ENCODE measurements at places on chromosomes 3 and 15.

- no peaks in the 10 kb centered on the region for H3K4me1 ChIP-seq
- H3K27me3 ChIP-seq = peaks cover 8% of the 10 kb centered on the region
- H3K27ac ChIP-seq = no peak overlapping the region
- DNase-seq = no peak
Measured at GRCh38 chr3:120286465-120286864, 1.4 kb upstream of the GPR156 start.

- no peak overlapping the region for H3K27ac ChIP-seq
- no peaks in the 10 kb centered on the region for H3K27me3 ChIP-seq
- H3K4me3 ChIP-seq = no peak overlapping the region
- H3K4me1 ChIP-seq = peaks cover 11% of the 10 kb centered on the region
- DNase-seq = no peak
Measured at GRCh38 chr15:55247766-55248427, 41.7 kb downstream of the RAB27A start.

GRCh38 chr3:132570016-132570415 is 27.1 kb upstream of the ACKR4 start:
- DNase-seq = no peak
- no peak overlapping the region for H3K4me3 ChIP-seq
- no peaks in the 10 kb centered on the region for H3K36me3 ChIP-seq
- H3K27me3 ChIP-seq = no peaks in the 10 kb centered on the region

GRCh38 chr3:149151843-149152242 is 22.4 kb downstream of the HPS3 start:
- no peaks in the 10 kb centered on the region for H3K27me3 ChIP-seq
- H3K4me3 ChIP-seq = no peak overlapping the region
- H3K27ac ChIP-seq = no peak overlapping the region
- H3K36me3 ChIP-seq = peaks cover 26% of the 10 kb centered on the region
- no peaks in the 10 kb centered on the region for H3K4me1 ChIP-seq

DNA sequence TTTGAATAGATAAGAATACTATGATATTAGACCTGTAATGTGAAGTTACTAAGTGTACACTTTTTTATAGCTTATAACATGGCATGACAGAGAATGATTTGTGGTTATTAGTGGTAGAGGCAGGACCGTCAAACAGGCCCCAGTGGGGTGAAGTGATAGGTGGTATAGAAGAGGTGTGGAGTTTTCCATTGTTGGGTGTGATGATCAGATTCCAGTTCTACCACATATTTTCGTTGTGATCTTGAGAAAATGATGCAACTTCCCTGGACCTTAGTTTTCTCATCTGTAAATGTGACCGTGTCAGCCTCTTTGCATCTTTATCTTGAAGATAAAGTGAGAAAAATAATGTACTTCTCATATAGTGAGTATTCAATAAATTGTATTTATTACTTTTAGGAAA is 30.3 kb upstream of the UTS2B start:
- no peaks in the 10 kb centered on the region for H3K36me3 ChIP-seq
- H3K4me3 ChIP-seq = no peak overlapping the region
- no peaks in the 10 kb centered on the region for H3K4me1 ChIP-seq
- no peak for DNase-seq
- no peak overlapping the region for H3K27ac ChIP-seq

- H3K4me1 ChIP-seq = peaks cover 47% of the 10 kb centered on the region
- H3K27me3 ChIP-seq = no peaks in the 10 kb centered on the region
- H3K36me3 ChIP-seq = no peaks in the 10 kb centered on the region
- peak; percentile 67 for DNase-seq
- H3K4me3 ChIP-seq = peak overlapping the region; percentile 75
Measured at GRCh38 chr3:71064956-71065763, 518.4 kb downstream of the FOXP1 start.

GRCh38 chr3:24363242-24363641 is 131.4 kb downstream of the THRB start:
- no peak overlapping the region for H3K27ac ChIP-seq
- H3K4me3 ChIP-seq = no peak overlapping the region
- DNase-seq = no peak
- H3K36me3 ChIP-seq = no peaks in the 10 kb centered on the region
- no peaks in the 10 kb centered on the region for H3K4me1 ChIP-seq

GRCh38 chr15:69854521-69855181 is 243.1 kb downstream of the TLE3 start:
- H3K4me1 ChIP-seq = peaks cover 10% of the 10 kb centered on the region
- no peak for DNase-seq
- no peak overlapping the region for H3K27ac ChIP-seq
- no peaks in the 10 kb centered on the region for H3K27me3 ChIP-seq

- peaks cover 18% of the 10 kb centered on the region for H3K4me1 ChIP-seq
- no peaks in the 10 kb centered on the region for H3K36me3 ChIP-seq
- peak overlapping the region; percentile 100 for H3K4me3 ChIP-seq
- peak overlapping the region; percentile 100 for H3K27ac ChIP-seq
- DNase-seq = peak; percentile 37
- H3K27me3 ChIP-seq = no peaks in the 10 kb centered on the region
Measured at GRCh38 chr15:78873793-78874765, 1.4 kb downstream of the MORF4L1 start.

DNA sequence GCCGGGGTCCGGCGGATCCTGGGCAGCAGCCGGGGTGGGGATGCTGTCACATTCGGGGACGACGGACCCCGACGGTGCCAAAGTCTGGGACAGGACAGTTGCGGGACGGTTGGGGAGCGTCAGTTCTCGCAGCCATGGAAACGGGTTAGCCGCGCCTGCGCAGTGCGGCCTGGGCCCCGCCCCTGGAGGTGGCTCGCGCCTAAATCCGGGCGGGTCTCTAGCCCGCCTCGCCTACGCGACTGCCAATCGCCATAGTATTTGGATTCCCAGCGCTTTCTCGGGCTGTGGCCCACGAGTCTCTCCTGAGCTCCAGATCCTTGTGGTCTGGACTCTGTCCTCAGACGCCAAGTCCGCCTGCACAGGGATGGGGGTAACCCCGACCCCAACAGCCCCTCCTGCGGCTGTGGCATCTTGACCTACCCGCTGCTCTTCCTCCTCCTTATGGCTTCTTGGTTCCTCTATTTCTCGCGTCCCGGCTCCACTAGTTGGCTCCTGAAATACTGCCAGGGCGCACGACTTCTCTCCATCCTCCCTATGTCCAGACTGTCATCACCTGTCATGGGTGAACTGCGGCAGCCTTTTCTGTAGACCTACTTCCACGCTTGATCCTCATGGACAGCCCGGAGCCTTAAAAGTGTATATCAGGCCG is at the start of gene ZMYND10:
Gene ZMYND10, minus strand, starts transcription at position 147 of the 649 bp plus-strand sequence. CDS start 153 bp downstream, outside the sequence.
- no peaks in the 10 kb centered on the region for H3K27me3 ChIP-seq
- peaks cover 16% of the 10 kb centered on the region for H3K36me3 ChIP-seq
- peaks cover 42% of the 10 kb centered on the region for H3K4me1 ChIP-seq

DNA sequence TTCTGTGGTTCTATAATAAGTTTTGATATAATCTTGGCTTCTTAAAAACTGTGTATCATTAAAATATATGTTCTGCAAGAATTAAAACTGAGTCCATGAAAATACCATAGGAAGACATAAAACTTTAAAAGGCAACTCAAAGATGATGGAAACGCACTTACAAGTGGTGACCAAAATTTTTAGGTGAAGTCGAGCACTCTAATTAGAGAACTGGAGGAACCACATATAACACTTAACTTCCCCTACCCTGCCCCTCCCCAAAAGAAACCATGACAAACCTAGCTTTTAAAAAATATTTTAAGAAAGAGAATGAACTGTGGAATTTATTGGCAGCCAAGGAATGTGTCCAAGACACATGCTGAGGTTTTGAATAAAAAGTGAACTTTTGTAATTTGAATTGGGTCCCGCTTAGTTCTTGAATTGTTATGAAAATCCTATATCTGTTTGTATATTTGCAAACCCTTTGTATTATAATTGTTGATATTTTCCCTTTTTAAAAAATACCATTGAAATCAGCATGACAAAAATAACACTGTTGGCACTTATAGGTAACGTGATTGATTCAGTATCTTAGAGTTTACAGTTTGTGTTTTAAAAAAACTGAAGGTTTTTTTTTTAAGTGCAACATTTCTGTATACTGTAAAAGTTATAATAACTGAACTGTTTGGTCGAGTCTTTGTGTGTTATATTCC is 7.7 kb downstream of the NR2F2 start:
- no peaks in the 10 kb centered on the region for H3K4me1 ChIP-seq
- no peak overlapping the region for H3K4me3 ChIP-seq
- no peaks in the 10 kb centered on the region for H3K36me3 ChIP-seq
- H3K27ac ChIP-seq = no peak overlapping the region
- peaks cover 33% of the 10 kb centered on the region for H3K27me3 ChIP-seq

DNA sequence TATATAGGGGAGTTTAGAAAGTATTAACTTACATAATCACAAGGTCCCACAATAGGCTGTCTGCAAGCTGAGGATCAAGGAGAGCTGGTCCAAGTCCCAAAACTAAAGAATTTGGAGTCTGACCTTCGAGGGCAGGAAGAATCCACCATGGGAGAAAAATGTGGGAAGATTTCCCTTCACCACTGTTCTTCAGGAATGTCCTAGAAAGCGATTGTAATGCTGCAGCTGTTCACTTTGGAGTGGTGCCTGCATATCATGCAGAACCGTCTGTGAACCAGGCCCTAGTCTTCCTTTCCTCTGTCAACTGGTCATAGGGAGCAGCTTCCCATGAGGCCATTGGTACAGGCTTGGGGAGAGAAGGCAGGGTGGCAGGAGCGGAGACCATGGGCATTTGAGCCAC is 497.9 kb upstream of the ARPP21 start:
- no peak for DNase-seq
- H3K4me3 ChIP-seq = no peak overlapping the region
- no peaks in the 10 kb centered on the region for H3K4me1 ChIP-seq
- H3K27ac ChIP-seq = no peak overlapping the region
- H3K27me3 ChIP-seq = no peaks in the 10 kb centered on the region

- H3K4me1 ChIP-seq = no peaks in the 10 kb centered on the region
- no peak for DNase-seq
- H3K27ac ChIP-seq = no peak overlapping the region
- no peak overlapping the region for H3K4me3 ChIP-seq
Measured at GRCh38 chr15:63322541-63322940, 45.1 kb downstream of the APH1B start.

- no peak overlapping the region for H3K27ac ChIP-seq
- H3K4me1 ChIP-seq = no peaks in the 10 kb centered on the region
- DNase-seq = no peak
- no peaks in the 10 kb centered on the region for H3K27me3 ChIP-seq
- no peak overlapping the region for H3K4me3 ChIP-seq
- no peaks in the 10 kb centered on the region for H3K36me3 ChIP-seq
Measured at GRCh38 chr15:71010472-71010871, 104.8 kb upstream of the THSD4 start.

DNA sequence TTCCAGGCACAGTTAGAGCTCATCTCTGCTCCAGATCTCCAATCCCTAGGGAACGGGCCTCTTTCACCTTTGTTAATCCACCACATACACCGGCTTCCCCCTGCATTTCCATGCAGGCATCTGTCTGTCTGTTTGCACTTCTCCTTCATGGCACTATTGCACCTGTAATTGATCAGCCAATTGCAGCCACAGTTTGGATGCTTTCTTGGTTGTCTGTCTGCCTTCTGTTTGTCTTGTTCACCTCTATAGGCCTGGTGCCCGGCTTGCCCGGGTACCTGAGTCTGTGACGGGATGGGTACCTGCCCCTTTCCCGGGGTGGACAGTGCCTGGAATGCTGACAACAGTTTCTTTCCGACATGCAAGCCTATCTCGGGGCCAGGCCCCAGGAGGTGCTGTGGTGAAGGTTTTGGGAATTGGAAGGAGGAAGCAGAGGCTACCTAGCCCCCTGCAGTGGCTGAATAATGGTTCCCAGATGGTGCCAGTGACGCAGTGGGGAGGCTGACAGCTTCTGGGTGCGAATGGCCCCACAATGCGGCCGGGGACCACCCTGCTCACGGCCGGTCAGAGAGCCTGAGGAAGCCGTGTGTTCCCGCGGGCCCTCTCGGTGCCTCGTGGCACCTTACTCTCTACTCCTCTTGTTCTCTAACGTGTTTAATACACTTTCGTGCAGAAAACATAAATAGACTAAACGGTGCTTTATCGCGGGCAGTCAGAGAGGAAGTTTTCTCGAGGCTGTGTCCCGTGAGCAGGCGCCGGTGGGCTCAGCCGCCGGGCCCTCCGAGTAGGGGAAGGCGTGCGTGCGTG is 31.3 kb upstream of the RAB6B start:
- no peak overlapping the region for H3K27ac ChIP-seq
- no peaks in the 10 kb centered on the region for H3K36me3 ChIP-seq
- H3K27me3 ChIP-seq = peaks cover 8% of the 10 kb centered on the region
- H3K4me3 ChIP-seq = peak overlapping the region; percentile 42
- no peak for DNase-seq

GRCh38 chr3:15623535-15624440 is 22.2 kb downstream of the BTD start:
- H3K27ac ChIP-seq = peak overlapping the region; percentile 65
- H3K27me3 ChIP-seq = no peaks in the 10 kb centered on the region
- no peak for DNase-seq
- no peaks in the 10 kb centered on the region for H3K36me3 ChIP-seq
- H3K4me1 ChIP-seq = peaks cover 14% of the 10 kb centered on the region

DNA sequence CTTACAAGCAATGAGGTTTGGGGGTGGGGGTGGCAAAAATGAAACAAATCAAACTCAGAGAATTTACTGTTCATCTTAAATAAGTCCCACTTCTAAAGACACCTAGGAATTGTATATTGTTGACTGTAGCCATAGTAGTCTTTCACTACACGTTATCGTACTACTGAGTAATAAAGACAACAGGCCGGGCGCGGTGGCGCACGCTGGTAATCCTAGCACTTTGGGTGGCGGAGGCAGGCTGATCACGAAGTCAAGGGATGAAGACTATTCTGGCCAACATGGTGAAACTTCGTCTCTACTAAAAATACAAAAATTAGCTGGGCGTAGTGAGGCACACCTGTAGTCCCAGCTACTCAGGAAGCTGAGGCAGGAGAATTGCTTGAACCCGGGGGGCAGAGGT is 231.6 kb downstream of the CTNNB1 start:
- no peak for DNase-seq
- H3K27me3 ChIP-seq = no peaks in the 10 kb centered on the region
- no peak overlapping the region for H3K4me3 ChIP-seq
- H3K36me3 ChIP-seq = no peaks in the 10 kb centered on the region

GRCh38 chr3:10551821-10552630 is 46.6 kb upstream of the ATP2B2 start:
- peak overlapping the region; percentile 18 for H3K4me3 ChIP-seq
- DNase-seq = peak; percentile 56
- H3K36me3 ChIP-seq = no peaks in the 10 kb centered on the region
- H3K4me1 ChIP-seq = peaks cover 20% of the 10 kb centered on the region

- H3K4me3 ChIP-seq = no peak overlapping the region
- no peak overlapping the region for H3K27ac ChIP-seq
- no peaks in the 10 kb centered on the region for H3K36me3 ChIP-seq
- no peaks in the 10 kb centered on the region for H3K27me3 ChIP-seq
Measured at GRCh38 chr15:52095597-52096262, 16.8 kb downstream of the BCL2L10 start.

- no peaks in the 10 kb centered on the region for H3K36me3 ChIP-seq
- no peak for DNase-seq
- no peaks in the 10 kb centered on the region for H3K4me1 ChIP-seq
- no peak overlapping the region for H3K27ac ChIP-seq
- no peak overlapping the region for H3K4me3 ChIP-seq
- no peaks in the 10 kb centered on the region for H3K27me3 ChIP-seq
Measured at GRCh38 chr3:146638718-146639117, 33.6 kb upstream of the PLSCR5 start.

DNA sequence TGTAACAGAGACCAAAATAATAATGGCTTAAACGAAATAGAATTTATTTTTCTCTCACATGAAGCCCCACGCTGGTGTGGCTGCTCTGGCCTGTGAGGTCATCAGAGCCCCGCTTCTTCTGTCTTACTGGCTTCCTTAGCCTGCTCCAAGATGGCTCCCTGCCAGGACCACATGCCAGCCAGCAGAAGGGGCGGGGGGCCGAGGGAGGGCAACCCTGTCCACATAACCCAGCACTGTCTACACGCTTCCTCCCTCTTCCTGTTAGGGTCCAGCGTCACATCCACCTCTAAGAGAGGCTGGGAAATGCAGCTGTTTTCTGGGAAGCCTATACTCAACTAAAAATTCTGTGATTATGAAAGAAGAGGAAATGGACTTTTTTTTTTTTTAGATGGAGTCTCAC is 107.9 kb upstream of the DLG1 start:
- H3K36me3 ChIP-seq = no peaks in the 10 kb centered on the region
- no peak overlapping the region for H3K4me3 ChIP-seq
- no peak overlapping the region for H3K27ac ChIP-seq
